Thymus (tissue), 14 donors: ENCODE measurements at places on chromosomes 7 and 10. TPM values are rescaled to one million over a fixed set of nuclear protein-coding genes. Genes with fewer than 3 reads are reported as not detected.
A peak's percentile ranks its signal among the peaks of the same experiment; 100 is the strongest.

- no peaks in the 10 kb centered on the region for H3K27me3 ChIP-seq
- DNase-seq: no peak
- H3K27ac ChIP-seq: no peak overlapping the region
These were observed 998.1 kb downstream of the LRMDA start for GRCh38 chr10:76429368-76430060.

ECHDC3 gene
- total RNA-seq: 3.0 TPM

FRMPD2 gene
- total RNA-seq: 0.38 TPM

- H3K36me3 ChIP-seq: no peaks in the 10 kb centered on the region
- no peak overlapping the region for H3K27ac ChIP-seq
- no peak for DNase-seq
- H3K4me1 ChIP-seq: no peaks in the 10 kb centered on the region
These were observed 197.5 kb downstream of the C7orf25 start for GRCh38 chr7:42714356-42714755.

GRCh38 chr10:127614484-127615017, 65.4 kb downstream of the NPS start:
- no peak overlapping the region for H3K27ac ChIP-seq
- H3K27me3 ChIP-seq: no peaks in the 10 kb centered on the region
- H3K4me3 ChIP-seq: no peak overlapping the region
- H3K36me3 ChIP-seq: no peaks in the 10 kb centered on the region
- no peak for DNase-seq

GRCh38 chr7:90401989-90402388, 1.3 kb upstream of the CLDN12 start:
- no peaks in the 10 kb centered on the region for H3K27me3 ChIP-seq
- H3K36me3 ChIP-seq: no peaks in the 10 kb centered on the region
- H3K27ac ChIP-seq: no peak overlapping the region

DNA sequence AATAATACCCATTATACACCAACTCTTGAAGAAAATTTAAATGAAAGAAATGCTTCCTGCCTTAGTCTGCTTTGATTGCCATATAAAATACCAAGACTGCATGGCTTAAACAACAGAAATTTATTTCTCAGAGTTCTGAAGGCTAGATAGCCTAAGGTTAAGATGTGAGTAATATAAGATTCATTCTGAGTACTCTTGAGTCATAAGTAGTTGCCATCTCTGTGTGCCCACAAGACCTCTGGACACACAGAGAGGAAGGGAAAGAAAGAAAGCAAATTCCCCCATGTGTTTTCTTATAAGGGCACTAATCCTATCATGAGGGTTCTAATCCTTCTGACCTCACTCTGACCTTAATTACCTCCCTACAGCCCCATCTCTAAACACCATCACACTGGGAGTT, 201.2 kb downstream of the PTN start:
- no peaks in the 10 kb centered on the region for H3K4me1 ChIP-seq
- DNase-seq: no peak
- no peaks in the 10 kb centered on the region for H3K36me3 ChIP-seq

GRCh38 chr7:832167-832967, at the start of gene SUN1:
TSS of gene SUN1 (plus strand) at chr7:832476. CDS start at chr7:832525, 49 bp downstream.
- peak within 1 kb of the TSS; percentile 92 for H3K27ac ChIP-seq
- H3K4me1 ChIP-seq: peaks cover 8% of the 10 kb centered on the region
- H3K27me3 ChIP-seq: no peaks in the 10 kb centered on the region
- H3K4me3 ChIP-seq: no peak within 1 kb of the TSS
- DNase-seq: no peak
- H3K36me3 ChIP-seq: peaks cover 14% of the 10 kb centered on the region

EN2 gene
- total RNA-seq: under 0.01 TPM
